ENCODE measurements at places on chromosomes 7 and 10. TPM values are rescaled to one million over a fixed set of nuclear protein-coding genes. Genes with fewer than 3 reads are reported as not detected.

DNA sequence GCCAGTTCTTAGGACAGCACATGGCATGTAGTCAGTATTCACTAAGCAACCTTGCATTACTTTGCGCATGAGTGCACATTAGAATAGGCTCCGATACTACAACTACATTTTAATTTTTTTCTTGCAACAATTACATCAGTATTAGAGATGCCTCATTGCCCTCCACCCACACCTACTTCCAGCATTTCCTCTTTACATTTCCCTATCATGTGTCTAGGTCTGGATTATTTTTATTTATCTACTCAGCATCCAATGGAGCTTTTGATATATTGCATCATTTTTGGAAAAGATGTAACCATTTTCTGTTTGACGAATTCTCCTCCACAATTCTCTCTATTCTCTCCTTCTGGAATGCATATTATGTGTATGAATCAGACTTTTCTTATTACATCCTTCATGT, 258.2 kb upstream of the GLI3 start:
- no peak for DNase-seq

DNA sequence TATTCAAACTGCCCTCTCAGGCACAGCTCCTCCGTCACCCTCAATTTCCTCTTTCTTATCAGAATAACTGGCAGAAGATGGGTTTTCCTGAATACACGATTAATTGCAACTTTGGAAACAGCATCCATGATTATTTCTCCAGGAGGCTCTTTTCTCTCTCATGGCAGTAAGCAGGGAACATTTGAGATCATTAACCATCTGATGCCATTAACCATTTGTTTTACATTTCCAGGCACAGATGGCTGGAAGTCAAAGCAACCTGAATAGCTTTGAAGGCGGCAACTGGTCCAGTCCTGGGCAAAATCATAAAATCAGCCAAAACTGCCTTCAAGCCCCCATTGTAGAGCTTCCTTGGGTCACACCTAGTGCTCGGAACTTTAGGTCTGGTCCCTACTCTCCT, 289.5 kb upstream of the AOAH start:
- DNase-seq: no peak

GRCh38 chr7:55569269-55569663, 3.0 kb downstream of the VOPP1 start:
- no peak for DNase-seq

DNA sequence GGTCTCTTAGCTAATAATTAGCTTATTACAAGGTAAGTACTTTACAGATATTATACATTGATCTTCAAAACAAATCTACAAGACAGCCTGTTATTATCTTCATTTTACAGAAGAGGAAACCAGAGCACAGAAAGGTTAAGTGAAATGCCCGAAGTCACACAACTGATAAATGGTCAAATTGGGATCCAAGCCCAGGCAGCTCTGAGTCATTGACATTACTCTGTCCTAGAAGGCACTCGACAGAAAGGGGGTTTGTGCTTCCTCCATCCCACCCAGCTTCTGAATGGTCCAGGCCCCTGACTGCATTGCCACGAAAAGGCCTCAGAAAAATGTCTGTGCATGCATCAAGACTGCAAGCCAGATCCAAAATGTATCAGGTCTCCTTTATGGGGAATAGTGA, 81.3 kb upstream of the ZNF438 start:
- DNase-seq: no peak

DNA sequence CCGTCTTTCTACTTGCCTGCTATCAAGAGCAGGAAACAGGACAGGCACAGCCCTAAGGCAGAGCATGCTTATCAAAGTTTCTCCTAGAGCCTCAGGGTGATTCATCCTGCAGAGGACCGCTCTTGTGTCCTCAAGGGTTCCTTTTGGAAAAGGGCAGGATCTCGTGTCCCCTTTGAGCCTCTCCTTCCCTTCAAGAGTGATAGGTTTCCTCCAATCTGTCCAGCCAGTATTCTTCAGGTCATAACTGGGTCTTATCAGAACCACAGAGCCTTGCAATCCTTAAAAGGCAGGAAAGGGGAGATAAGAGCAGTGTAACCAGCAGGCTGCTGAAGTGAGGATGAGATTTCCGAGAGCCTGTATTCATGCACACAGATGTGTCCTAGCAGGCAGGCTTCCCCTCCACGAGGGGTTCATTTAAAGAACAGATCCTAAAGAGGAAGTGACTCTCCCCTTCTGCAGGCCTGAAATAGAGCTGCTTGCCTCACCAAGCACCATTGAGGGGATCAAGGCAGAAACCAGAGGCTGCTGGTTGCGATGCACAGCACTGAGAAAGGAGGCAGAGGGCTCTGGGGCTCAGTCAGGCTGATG, 90.5 kb upstream of the SVIL start:
- DNase-seq: no peak

The UCN3 gene
- not detected for total RNA-seq

The HEPACAM2 gene
- total RNA-seq: not detected

DNA sequence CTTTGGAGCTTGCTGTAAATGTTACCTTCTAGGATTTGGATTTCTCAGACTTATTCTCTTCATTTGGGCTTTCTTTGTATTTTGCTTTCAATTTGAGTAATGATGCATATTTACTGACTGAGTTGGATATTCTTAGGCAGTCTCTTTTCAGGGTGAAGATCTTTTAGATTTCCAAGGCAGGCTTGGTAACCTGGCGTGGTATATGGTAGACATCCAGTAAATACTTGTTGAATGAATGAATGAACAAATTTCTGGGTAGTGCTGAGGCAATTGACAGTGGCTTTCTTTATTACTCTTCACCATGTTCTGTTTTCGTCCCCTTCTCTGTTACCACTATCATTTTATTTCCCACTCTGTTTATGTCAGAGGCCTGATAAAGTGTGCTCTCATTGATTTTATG, 27.1 kb downstream of the BBS9 start:
- DNase-seq: no peak

DNA sequence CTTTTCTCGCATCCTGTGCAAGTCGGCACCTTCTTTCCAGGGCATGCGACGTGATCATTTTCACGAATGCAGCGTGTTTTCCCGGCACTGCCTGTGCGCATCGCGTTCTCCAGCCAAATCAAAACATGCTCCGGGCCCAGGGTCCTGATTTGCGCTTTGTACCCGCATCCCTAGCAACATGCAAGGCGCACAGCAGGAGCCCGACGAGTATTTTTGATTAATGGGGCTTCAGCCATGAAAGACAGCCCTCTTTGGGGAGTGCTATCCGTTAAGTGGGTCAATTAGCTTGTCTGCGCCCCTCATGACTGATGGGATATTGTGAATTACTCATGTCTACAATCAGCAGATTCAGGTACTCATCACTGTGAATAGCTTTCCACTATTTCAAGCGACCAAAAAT, 243.3 kb upstream of the RNF32 start:
- DNase-seq: no peak

GRCh38 chr7:101702362-101702850, 73.3 kb upstream of the MYL10 start:
- no peak for DNase-seq

DNA sequence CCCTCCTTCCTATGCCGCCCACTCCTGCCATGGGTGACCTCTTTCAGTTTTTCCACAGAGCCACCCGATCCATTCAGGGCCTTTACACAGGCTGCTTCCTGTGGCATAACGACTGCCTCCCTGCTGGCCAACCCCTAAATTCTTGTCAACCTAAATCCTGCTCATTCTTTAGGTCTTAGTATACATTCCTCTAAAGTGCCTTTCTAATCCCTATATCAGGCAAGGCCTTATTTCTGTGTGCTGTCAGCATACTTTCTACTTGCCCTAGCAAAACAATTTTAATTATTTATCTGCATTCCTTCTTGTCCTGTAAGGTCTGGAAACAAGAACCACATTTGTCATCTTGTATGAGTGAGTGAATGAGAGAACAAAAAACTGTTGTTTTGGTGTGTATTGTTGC, 132.4 kb downstream of the DNAH11 start:
- DNase-seq: no peak

DNA sequence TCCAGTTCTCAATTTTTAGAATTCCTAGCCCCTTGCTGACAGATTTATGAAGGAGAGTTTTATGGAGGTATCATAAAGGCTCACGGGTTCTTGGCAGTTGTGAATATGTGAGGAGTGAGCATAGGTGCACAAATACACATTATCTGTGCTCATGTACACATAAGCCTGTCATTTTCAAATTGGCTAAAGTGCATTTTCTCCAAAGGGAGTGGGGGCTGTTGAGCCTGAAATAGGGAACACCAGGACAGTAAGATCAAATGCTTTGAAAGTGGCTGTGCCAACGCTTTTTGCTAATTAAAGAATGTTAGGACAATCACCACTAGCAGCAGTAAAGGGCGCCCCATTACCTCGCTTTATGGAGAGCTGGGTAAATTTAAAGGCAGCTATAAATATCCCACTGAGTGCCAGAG, 8.3 kb upstream of the LRRC4 start:
- no peak for DNase-seq

DNA sequence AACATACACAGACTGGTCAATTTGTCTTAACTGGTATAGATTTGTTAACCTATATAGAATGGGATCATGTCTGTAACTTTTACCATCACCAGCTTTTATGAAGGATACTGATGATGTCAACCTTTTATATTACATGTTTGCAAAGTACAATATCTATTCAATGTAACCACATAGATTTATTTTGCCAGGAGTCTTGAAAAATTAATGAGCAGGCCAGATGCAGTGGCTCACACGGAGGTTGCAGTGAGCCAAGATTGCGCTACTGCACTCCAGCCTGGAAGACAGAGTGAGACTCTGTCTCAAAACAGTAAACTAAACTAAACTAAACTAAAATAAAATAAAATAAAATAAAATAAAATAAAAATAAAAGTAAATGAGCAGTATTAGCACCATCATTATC, 30.0 kb upstream of the PARD3 start:
- no peak for DNase-seq

The GDF2 gene
- total RNA-seq: not detected

GRCh38 chr10:83512681-83513080, 626.6 kb upstream of the GHITM start:
- DNase-seq: no peak
